ENCODE measurements at places on chromosomes 1 and 21.

DNA sequence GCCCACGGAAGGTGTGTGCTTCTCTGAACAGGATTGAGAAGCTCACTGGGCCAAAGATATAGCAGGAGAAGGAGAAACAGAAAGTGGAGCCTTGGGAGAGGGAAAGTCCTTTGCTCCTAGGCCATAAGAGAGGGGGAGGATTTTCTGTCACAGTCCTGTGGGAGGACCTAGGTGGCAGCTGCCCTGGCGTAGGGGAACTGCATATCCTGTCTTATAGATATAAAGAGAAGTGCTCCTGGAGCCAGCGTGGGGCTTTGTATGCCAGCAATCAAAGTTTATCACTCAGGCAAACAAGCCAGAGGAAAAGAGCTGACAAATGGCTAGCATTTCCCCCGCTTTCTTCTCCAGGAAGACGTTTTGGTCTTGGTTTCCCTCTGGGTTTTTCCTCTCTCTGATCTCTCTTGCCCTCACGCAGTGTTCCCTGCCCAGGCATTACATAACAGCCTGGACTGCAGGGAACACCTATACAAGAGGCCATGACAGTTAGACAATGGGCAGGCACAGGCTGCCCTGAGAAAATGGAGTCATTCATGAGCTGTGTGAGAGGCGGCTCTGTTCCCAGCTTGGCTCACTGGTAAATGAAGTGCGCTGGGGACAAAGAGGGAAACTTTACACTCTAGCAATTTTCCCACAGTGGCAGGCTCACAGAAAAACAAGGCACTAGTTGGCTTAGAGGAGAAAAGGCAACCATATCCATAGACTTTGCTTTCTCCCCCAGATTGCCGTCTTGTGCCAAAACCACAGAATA lies 52.5 kb upstream of the ZNF648 start:
- DNase-seq = peak; percentile 32

- DNase-seq = no peak
Measured at GRCh38 chr1:4139646-4140045, 239.6 kb upstream of the C1orf174 start.

GRCh38 chr1:79633456-79633855 lies 626.9 kb upstream of the ADGRL4 start:
- no peak for DNase-seq

GRCh38 chr1:177069490-177069889 lies 95.0 kb downstream of the ASTN1 start:
- DNase-seq = no peak

- no peak for DNase-seq
Measured at GRCh38 chr1:23290836-23291565, 53.1 kb downstream of the HNRNPR start.

DNA sequence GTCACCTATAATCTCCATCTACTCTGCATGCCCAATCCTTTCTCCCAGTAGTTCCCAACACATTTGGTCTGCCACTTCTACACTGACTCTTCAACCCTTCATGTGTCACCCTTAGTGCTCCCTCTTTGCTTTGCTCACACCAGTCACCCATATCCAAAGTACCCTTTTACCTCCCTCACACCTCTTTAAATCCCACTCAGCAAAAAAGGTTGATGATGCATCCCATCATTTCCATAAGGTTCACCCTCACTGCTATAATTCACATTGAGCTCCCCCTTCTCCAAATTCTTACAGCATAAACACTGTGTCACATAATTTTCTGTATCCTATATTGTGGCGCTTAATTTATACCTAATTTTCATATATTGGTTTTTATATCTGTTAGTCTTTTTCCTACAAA lies 83.8 kb upstream of the ATP1B1 start:
- no peak for DNase-seq

GRCh38 chr1:46611691-46612221 lies 4.9 kb downstream of the MOB3C start:
- DNase-seq = no peak

GRCh38 chr21:25913479-25913878 lies 178.7 kb downstream of the GABPA start:
- DNase-seq = no peak

- DNase-seq = no peak
Measured at GRCh38 chr1:46412893-46413595, 18.9 kb downstream of the FAAH start.

DNA sequence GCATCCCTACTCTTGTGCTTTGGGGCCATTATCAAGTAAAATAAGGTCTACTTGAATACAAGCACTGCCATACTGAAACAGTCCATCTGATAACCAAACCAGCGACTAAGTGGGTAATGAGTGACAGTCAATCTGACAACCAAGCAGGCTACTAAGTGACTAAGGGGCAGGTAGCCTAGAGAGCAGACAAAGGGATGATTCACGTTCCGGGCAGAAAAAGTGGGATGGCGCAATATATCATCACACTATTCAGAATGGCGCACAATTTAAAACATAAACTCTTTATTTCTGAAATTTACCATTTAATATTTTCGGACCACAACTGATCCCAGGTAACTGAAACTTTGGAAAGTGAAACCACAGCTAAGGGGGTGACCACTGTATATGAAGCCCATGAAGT lies 17.7 kb downstream of the NGF start:
- no peak for DNase-seq

GRCh38 chr21:20661246-20661645 lies 337.0 kb upstream of the NCAM2 start:
- DNase-seq = no peak

GRCh38 chr1:68028566-68028965 lies 21.9 kb downstream of the DIRAS3 start:
- DNase-seq = no peak

DNA sequence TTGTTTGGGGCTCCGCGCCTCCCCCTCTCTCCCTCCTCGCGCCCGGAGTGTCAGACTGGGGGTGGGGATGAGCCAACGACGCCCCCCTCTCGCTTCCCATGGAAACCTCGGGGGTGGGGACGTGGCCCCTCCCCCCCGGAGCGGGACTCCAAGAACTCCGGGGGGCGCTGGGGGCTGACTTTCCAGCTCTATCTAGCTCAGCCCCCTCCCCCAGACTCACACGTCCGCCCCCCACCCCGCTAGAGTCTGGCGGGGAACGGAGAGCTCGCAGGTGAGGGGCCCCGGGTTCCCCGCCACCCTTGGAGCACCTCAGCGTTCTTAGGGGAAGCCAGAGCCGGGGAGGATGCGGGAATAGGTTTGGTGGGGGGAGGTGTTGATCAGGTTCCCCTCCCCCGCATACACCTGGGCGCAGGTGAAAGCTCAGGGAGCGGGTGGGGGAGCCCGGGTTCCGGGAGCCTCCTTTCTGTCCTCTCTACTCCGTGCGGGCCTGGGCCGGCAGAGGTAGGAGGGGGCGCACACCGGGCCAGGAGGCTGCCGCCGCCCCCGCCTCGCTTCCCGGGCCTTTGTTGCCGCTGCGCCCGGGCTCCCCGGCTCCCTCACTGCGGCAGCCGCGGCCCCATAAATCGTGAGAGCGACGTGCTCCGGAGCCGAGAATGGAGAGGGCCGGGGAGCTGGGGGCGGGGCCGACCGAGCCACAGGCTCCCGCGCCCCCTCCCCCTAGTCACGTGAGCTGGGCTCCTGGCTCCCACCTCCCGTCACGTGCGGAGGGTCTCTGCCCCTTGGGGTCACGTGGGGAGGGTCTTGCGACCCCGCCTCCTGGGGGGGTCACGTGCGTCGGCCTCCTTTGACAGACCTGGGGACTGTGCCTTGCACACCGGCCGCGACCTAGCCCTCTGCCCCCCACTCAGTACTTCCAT lies 1.9 kb downstream of the EFNA3 start:
- no peak for DNase-seq

- no peak for DNase-seq
Measured at GRCh38 chr1:151918156-151918555, 8.8 kb upstream of the THEM4 start.

DNA sequence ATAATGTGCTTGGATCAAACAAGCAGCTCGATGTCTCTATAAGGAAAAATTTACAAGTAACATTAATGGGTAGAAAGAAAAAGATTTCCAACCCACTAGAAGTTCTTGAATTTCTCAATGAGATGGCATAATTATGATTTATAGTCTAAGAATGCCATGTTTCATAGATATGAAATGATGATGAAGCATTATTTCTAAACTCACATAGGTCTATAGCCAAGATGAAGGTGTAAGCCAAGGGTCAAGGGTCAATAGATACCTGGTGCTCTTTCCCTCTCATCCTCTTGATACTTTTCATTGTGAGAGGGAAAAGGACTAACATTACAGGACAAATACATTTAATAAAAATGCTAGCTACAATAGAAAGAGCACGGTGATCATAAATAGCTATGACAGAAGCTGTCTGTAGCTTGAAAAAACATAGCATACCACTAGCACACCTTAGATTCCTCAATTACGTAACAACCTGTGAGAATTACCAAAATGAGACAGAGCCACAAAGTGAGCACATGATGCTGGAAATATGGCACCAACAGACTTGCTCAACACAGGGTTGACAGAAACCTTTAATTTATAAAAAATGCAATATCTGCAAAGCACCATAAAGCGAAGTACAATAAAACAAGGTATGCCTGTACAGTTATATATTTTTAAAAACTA lies 26.3 kb upstream of the F13B start:
- DNase-seq = no peak

GRCh38 chr1:225777058-225777582 lies 506 bp upstream of the SRP9 start:
- no peak for DNase-seq

GRCh38 chr1:226615876-226616275 lies 67.3 kb downstream of the STUM start:
- DNase-seq = no peak

DNA sequence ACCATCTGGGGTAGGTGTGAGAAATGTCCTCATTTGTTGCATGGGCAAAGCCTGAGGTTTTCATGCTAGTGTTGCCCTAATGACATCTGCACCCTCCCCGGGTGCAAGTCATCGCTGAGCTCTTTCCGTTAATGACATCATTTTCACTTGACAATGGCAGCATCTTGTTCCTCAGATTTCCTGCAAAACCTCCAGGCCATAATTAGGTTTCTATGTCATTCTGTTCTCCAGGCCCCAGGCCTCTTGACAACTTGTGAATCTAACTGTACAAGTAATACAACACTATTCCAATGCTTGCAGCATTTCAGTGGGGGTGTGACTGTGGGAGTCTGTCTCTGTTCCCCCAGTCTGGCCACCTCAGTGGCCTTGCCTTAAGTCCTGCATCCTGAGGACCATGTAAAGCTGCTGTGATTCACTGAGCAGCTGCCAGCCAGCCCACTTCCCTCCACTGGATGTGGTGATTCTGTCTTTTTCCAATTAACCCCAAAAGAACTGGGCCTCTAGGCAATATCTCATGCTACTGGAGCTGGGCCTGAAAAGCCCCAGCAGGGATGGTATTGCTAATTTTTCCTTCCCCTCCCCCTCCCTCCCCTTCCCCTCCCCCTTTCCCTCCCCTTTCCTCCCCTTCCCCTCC lies 22.8 kb downstream of the RAB7B start:
- no peak for DNase-seq

GRCh38 chr21:43624339-43624738 lies 34.9 kb downstream of the HSF2BP start:
- DNase-seq = no peak

GRCh38 chr1:212536586-212536985 lies 72.0 kb upstream of the ATF3 start:
- DNase-seq = no peak

GRCh38 chr1:79430437-79430836 lies 423.9 kb upstream of the ADGRL4 start:
- DNase-seq = no peak

DNA sequence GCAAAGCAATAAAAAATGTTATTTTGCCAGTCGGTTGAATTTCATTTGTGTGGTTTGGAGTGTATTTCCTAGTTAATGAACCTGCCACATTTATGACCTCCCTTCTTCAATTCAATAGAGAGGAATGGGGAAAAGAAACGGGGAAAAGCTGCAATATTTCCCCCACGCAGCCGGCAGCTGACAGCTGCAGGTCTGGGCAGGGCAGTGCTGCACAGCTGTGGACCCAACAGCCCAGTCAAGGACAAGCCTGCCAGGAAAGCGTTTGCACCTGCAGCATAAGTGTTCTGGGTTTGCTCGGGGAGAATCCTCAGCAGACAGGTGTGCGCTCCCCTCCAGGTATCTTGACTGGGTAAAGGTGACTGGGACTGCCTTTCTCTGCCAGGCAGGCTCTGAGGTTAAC lies 53.4 kb downstream of the FBXO2 start:
- DNase-seq = no peak

GRCh38 chr21:33157303-33157702 lies 72.4 kb upstream of the IFNAR2 start:
- DNase-seq = no peak

DNA sequence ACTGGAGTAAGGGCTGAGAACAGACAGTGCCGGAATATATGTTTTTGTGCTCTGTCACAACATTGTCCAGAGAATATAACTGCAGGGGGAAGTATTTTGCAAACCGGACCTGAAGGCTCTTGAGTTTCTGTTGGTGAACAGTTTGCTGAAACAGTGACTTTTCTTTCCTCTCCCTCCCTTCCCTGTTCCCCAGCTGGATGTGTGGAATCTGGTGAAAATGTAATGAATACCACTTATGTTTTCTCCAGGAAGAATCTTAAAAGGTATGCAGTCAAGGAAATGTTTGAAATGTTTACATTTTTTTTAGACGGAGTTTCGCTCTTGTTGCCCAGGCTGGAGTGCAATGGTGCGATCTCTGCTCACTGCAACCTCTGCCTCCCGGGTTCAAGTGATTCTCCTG lies 23.4 kb downstream of the CHAF1B start:
- DNase-seq = no peak

- DNase-seq = no peak
Measured at GRCh38 chr21:31213787-31214186, 130.3 kb downstream of the TIAM1 start.

GRCh38 chr1:79981481-79981880 lies 975.0 kb upstream of the ADGRL4 start:
- DNase-seq = no peak

GRCh38 chr1:117392771-117393170 lies 25.5 kb downstream of the MAN1A2 start:
- DNase-seq = no peak

GRCh38 chr1:63643926-63644325 lies 50.7 kb downstream of the PGM1 start:
- DNase-seq = no peak

DNA sequence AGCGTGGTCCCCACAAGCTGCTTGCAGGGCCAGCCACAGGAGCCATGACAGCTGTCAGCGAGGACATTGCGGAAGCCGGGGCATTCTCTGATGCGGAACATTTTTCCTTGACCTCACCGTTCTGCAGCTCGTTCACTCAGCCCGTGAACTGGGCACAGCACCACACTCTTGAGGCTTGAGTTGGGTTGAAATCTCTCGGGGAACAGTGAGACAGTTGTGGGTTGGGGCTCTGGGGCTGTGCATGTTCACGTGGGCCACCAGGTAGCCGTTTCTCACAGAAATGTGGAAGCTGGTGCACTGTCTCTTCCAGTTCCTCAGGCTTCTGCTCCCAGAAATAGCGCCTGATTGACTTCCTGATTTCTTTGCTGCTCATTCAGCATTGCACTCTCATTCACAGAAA lies 69.8 kb downstream of the SPSB1 start:
- DNase-seq = no peak

- DNase-seq = no peak
Measured at GRCh38 chr1:23428136-23428905, 3.8 kb upstream of the TCEA3 start.

- no peak for DNase-seq
Measured at GRCh38 chr1:228885845-228886244, 150.6 kb downstream of the RHOU start.
